ENCODE measurements at places on chromosomes 16 and 17.

DNA sequence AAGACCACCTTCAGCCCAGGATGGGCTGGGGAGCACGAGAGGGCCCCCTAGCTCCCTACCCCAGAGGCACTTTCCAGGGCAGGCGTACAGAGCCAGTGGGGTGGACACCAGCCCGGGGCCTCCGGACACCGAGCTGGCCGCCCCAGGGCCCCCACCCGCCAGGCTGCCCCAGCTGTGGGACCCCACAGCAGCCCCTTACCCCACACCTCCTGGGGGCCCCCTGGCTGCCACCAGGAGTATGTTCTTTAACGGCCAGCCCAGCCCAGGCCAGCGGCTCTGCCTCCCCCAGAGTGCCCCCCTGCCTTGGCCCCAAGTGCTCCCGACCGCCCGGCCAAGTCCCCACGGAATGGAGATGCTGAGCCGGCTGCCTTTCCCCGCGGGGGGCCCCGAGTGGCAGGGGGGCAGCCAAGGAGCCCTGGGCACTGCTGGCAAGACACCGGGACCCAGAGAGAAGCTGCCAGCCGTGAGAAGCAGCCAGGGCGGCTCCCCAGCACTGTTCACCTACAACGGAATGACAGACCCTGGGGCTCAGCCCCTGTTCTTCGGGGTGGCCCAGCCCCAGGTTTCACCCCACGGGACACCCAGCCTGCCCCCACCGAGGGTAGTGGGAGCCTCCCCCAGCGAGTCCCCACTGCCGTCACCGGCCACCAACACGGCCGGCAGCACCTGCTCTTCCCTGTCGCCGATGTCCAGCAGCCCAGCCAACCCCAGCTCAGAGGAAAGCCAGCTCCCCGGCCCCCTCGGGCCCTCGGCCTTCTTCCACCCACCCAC, 24.3 kb upstream of the ZFPM1 start:
- no peak for DNase-seq

DNA sequence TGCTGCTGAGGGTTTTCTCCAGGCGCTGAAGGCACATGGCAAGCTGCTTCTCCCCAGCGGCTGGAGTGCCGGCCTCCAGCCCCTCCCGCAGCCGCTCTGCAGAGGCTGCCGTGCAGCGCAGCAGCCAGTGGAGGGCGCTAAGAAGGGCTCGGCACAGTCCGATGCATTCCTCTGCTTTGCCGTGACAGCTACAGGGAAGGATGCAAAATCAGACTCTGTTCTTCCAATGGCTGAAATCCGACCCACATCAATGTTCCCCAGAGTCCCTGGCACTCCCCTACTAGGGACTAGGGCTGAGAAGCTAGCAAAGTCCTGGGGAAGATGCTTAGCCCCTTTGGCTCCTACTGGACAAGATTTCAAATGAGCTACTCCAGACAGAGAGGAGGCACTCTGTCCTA, 19.0 kb downstream of the MED24 start:
- no peak for DNase-seq

DNA sequence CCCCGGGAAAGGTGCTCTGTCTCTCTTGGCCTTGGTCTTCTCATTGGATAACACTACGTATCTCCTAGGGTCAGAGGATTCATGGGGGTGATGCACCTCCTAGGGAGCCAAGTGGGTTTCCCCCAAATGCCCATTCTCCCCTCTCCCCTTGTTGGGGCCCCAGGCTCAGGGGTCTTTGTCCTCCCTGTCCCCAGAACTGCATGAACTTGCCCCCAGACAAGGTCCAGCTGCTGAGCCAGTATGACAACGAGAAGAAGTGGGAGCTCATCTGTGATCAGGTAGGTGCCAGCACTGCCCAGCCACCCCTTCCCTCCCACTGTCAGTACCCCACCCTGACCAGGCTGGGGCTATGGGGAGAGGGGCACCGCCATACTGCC, 8.7 kb downstream of the FMNL1 start:
- no peak for DNase-seq

GRCh38 chr17:31596382-31597323, 205.2 kb downstream of the RAB11FIP4 start:
- no peak for DNase-seq

Data from stimulated activated CD4-positive, alpha-beta T cell treated with anti-CD3 and anti-CD28 coated beads, Interleukin-1b, Interleukin-23, amount 100 ng/mL, for 1 hour (primary cell).